ENCODE measurements at places on chromosomes 3 and 15.

- no peak overlapping the region for H3K4me3 ChIP-seq
- peaks cover 4% of the 10 kb centered on the region for H3K4me1 ChIP-seq
- DNase-seq = no peak
- no peaks in the 10 kb centered on the region for H3K27me3 ChIP-seq
- H3K27ac ChIP-seq = no peak overlapping the region
- H3K36me3 ChIP-seq = no peaks in the 10 kb centered on the region
Observed at GRCh38 chr3:27307566-27307965, 61.6 kb downstream of the NEK10 start.

- no peak overlapping the region for H3K27ac ChIP-seq
- no peak for DNase-seq
- H3K4me1 ChIP-seq = no peaks in the 10 kb centered on the region
- H3K27me3 ChIP-seq = no peaks in the 10 kb centered on the region
- peaks cover 80% of the 10 kb centered on the region for H3K36me3 ChIP-seq
- H3K4me3 ChIP-seq = no peak overlapping the region
Observed at GRCh38 chr15:72482275-72482674, 8.1 kb downstream of the ARIH1 start.

DNA sequence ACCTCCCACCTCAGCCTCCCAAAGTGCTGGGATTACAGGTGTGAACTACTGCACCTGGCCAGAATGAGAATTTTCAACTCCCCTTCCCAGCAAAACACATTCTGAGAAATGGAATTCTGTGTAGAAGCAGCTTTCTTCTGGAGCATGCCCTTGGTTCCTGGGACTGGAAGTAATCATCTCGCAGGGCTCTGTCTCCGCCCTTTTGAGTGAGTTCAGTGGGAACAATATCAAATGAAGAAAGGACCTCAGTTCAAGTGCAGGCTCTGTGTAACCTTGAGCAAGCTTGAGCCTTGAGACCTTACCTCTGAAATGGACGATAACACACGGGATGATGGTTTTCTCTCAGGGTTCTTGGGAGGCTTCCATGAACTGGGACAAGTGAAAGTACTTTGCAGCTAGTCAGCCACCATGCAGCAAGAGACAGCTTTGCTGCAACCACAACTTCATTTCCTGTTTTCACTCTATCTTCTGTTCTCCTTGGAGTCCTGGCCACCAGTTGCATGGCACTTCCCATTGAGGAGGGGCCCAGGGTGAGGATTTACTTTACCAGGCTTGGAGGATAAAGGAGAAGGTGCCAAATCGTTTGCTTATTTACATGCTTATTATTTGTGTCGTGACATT, 35.7 kb upstream of the IGF1R start:
- no peak for DNase-seq
- no peaks in the 10 kb centered on the region for H3K27me3 ChIP-seq
- H3K4me1 ChIP-seq = peaks cover 1% of the 10 kb centered on the region
- no peaks in the 10 kb centered on the region for H3K36me3 ChIP-seq

- peak; percentile 72 for DNase-seq
- H3K4me1 ChIP-seq = no peaks in the 10 kb centered on the region
- no peaks in the 10 kb centered on the region for H3K36me3 ChIP-seq
- H3K27me3 ChIP-seq = no peaks in the 10 kb centered on the region
- H3K4me3 ChIP-seq = no peak overlapping the region
- H3K27ac ChIP-seq = no peak overlapping the region
Observed at GRCh38 chr3:126134219-126134975, 46.0 kb downstream of the ALDH1L1 start.

GRCh38 chr15:42037656-42038055, 16.8 kb upstream of the PLA2G4E start:
- peaks cover 5% of the 10 kb centered on the region for H3K4me1 ChIP-seq
- peaks cover 12% of the 10 kb centered on the region for H3K27me3 ChIP-seq
- no peaks in the 10 kb centered on the region for H3K36me3 ChIP-seq
- no peak overlapping the region for H3K4me3 ChIP-seq

DNA sequence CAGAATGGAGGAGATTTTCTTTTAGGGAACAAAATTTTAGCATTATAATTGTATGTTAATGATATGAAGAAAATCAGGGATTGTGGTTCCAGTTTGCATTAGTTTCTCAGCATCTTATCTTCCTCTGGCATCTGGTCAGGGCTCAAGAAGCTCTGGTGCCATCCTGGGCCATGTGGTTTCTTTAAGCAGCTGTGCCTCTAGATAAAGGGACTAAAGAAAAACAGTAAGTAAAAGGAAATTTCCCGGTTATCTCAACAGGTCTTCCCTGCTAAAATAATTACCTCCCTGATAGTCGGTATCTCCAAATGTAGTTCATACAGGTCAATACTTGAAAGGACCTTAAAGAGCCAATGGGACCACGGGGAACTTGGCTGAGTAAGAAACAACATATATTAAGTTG, 375.1 kb upstream of the RBMS3 start:
- no peak overlapping the region for H3K27ac ChIP-seq
- DNase-seq = no peak
- no peaks in the 10 kb centered on the region for H3K4me1 ChIP-seq
- peaks cover 32% of the 10 kb centered on the region for H3K27me3 ChIP-seq
